T-helper 2 cell (primary cell): ENCODE measurements at places on chromosomes 13 and 19.

DNA sequence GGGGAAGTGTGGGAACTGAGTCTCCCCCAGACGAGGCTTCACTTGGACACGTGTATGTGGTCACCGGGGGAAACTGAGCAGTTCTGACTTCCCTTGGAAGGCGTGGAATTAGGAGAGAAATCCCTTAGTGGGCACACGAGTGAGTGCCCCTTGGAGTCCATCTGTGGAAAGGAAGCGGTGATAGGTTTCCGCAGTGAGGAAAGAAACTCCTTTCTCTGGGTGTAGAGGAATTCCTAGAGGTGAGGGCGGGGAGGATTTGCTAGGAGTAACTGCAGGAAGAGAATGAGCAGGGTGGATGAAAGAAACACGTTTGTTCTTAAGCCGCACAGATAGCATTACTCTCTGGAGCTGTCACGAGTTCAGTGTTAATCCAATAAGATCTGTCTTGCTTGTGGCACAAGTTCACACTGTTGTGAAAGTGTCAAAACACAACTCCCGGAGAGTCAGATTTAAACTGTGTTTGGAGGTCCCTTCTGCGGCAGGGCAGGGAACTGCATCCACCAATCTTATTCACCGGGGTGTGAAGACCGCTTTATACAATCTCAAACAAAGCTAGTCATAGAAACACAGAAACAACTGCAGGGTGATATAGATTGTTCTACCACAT, 1.2 kb downstream of the KL start:
- DNase-seq: no peak

GRCh38 chr13:33174931-33175330, 110.6 kb downstream of the STARD13 start:
- DNase-seq: no peak

DNA sequence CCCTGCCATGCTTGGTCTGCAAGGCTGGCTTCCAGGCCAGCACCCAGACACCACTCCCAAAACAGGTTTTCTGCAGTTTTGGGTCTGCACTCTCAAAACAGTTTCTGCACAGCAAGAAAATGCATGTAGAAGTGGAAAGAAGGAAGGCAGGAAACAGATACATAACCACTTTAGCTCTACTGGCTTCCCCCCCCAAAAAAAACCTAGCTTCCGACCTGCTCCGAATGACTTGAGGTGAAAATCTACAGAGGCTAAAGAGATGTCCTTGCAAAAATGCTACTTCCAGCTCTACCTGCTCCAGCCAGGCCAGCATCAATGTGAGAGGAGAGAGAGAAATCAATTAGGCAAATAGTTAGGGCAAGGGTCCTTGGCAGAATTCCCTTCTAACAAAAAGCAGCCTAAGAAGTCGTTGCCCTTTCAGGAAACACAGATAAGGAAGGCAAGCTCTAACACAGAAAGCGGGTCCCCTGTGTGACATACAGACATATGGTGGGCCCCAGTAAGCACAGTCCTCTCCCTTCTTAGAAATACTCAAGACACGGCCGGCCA, 3.4 kb downstream of the C19orf12 start:
- DNase-seq: no peak

DNA sequence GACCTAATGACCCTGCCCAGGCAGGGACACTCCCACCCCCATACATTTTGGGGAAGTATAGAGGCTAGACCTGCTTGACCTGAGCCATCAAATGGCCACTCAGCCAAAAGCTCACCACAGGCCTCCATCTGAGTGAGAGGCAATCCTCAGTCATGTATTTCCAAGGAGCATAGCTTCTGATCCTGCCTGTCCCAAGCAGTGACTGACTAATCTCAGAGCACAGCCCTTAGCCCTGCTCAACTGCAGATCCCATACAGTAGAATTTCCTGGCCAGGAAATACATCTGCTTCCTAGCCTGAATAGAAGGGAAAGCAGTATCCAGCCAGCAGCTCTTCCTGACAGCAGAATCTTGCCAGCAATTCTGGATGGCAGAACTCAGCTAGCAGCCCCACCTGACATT, 880.6 kb upstream of the GPC6 start:
- no peak for DNase-seq

DNA sequence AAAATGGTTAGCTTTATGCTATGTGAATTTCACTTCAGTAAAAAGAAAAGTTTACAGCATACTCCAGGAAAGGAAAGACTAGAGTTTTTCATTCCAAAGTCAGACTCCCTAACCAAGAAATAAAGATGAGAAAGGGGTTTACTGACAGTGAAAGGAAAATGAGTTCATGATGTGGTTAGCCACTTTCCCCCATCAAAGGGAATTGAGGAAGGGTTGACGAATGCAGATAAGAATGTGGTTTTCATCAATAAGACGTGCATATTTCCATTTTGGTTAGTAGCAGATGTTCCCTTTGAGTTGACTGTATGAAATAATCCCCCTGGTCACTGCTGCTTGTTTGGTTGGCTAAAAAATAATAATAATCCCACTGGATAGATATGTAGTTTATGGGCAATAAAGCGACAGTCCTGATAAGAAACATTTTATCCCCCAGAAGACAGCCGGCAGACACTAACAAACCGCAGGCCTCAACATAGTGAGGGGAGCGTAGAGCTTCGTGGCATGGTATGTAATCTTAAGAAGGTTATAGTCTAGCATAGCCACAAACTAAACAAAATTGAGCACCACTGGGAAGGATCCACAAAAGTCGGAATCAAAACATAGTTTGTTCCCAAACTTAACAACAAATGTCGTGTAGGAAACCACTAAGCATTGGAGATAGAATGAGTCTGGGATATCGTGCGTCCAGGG, 114.8 kb downstream of the COL4A2 start:
- peak; percentile 33 for DNase-seq

GRCh38 chr19:40134866-40135265, 44.1 kb upstream of the ZNF780A start:
- DNase-seq: no peak

DNA sequence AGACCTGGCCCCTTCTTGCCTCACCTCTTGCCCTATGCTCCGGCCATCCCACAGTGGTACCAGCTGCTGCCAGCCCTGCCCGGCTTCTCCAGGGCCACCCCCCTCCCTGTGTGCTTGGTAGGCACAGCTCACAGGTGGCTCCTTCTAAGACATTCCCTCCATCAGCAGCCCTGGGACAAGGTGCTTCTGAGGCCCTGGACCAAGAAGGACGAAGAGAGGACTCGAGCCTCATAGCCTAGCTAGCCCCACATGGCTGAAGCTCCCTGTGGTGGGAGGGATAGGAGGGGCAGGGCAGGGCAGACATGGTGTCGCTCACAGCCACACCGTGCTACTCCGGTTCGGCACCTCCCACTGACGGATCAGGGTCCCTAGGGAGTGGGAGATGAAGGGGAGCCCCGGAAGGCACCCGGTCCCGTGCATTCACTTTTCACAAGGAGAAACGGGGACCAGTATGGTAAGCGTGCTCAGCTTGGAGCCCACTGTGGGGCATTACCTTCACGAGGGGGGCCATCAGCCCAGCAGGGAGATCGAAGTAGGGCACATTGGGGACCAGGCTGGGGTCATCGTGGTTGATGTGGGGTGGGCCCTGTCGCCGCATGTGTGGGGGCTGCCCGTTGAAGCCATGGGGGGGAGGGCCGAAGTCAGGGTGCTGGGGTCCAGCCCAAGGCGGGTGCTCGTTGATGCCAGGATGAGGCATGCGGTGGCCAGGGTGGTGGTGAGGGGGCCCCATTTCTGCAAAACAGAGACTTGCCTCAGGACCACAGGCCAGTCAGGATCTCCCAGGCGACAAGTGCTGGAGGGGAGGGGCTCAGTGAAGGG, 19.5 kb downstream of the CHERP start:
- no peak for DNase-seq

DNA sequence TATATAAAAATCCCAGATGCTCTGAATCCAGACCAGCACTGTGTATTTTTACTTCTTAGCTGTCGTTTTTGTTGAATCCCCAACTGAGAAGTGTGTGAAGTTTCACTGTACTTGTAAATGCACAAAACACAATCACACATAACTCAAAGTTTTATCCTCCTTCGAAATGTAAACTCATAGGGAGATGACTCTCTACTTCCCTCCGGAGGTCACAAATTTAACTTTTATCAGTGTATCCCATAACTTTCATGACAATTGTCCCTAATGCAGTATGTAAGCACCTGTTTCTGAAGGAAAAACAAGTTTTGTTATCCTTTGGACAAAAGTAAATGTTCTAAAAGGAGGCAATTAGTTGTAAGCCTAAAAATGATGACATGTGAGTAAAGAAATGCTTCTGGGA, 665.0 kb upstream of the SLITRK6 start:
- DNase-seq: no peak

DNA sequence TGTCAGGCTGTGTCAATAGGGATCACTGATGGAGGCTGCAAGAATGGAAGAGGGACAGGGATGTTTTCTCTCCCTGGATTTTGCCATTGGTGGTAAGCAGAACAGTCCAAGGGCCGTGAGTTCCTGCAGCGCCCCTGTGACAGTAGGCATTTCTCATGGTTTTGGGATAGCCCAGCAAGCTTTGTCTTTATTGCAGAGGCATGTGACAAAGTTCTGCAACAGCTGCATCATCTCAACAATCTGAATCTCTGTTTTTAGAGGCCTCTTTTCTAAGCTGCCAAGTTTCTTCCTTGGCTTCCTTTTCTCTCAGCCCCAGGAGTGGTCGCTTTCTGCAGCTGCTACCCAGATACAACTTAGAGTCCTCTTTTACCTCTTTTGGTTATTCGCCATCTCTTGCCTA, 95.7 kb upstream of the TSHZ3 start:
- DNase-seq: no peak

DNA sequence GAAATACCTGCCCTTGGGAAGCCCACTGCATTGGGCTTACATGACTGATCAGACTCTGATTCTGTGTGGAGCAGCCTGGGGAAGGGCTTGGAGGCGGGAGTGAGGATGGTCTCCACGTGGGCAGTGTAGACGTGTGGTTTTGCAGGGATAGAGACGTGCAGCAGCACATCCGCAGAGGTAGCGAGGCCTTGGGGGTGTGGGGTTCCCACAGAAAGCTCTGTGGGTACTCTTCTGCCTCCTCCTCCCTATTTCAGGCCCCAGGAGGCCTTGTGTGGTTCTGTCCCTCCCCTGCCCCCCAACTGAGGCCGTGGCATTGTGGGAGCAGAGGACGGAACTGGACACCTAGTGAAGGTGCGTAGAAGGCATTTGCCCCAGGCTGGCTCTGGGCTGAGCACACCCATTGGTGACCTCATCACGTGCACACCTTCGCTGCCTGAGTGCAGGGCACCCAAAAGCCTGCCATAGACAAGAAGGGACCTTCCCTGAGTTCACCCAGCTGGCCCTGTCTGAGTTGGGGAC, 28.9 kb downstream of the PPP1R37 start:
- no peak for DNase-seq

DNA sequence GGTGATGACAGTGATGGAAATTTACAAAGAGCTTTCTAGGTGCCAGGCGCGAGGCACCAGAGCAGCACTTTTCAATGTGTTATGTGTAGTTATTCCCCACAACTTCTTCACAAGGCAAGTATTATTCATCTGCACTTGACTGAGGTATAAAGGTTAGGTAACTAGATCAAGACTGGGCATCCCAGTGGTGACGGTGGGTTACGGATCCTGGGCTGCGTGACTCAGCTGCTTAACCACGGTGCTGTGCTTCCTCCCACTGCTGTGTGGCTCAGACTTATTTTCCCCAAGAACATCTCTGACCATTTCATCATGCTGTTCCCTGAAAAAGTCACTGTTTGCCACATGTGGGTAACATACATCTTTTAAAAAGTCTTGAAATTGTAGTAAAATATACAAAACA, 19.3 kb downstream of the EDDM13 start:
- no peak for DNase-seq

DNA sequence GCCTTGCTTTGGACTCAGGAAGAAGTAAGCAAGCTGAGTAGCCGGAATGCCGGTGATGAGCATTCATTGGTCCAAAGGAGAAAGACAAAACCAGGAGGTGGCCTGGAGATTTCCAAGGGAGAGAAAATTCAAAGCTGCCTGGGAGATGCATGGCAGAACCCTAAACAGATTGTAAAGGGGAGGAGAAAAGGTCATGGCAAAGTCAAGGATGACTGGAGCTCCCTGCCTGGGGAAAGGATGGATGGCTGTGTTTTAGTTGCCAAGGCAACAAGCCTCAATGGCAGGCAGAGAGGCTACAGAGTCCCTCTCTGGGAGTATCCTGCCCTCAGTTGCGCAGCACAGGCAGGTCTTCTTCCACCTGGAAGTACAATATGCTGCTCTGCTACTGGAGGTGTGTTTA, 134.0 kb downstream of the ENOX1 start:
- no peak for DNase-seq

DNA sequence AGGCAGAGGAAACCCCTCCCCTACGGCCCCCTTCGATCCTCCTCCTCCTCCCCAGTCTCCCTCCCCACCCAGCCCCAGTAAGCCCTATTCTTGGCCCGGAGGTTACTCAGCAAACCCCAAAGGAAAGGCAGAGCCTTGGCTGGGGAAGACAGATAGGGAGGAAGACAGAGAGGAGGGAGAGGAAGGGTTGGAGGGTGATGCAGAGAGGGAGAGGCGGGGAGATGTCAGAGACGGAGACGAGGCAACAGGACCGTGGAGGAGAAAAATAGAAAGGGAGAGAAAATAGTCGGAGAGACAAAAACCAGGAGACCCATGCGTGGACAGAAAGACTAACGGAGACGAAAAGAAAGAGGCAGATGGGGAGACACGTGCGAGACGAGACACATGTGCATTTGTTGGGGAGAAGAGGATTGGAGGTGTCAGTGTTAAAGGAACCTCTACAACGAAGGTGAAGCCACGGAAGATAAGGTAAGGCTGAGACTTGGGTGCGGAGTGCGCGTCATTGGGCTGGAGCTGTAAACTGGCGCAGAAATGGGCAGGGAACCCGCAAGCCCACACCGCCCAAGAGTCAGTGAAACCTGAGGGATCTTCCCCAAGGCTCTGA, 2.9 kb downstream of the TGFB1 start:
- DNase-seq: no peak

- DNase-seq: no peak
Measured at GRCh38 chr13:95456815-95457214, 95.7 kb upstream of the CLDN10 start.

DNA sequence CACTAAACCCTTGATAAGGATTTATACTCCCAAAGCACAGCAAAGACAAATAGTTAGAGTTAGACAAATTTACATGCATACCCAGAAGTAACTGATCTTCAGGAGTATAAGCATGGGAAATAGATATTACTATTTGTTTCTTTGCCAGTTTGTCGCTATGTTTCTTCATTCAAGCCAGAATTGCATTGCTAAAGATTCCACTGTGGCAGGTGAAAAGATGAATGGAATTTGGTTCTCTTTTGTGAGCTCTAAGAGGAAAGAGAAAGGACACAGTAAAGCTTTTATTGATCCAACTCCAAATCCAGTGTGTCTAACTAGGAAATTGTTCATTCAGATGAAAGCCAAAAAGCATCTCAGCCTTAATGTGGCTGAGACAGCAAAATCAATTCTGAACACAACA, 292.3 kb upstream of the SPRY2 start:
- DNase-seq: no peak

DNA sequence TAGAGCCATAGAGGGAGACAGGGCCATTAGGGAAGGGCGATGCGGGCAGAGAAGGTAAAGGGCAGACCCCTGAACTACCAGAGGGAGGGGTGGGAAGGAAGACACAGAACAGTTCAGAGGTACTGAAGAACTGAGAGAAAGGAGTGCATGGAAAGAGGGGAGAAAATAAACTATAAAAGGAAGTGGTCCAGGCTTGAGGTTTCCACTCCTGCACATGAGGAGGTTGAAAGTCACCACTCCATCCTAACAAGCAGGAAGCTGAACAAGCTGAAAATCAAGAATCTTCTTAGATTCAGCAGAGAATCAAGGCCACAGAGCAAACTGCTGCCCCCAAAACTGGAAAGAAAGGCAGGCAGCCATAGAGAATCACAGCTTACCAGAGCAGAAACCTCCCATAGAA, 45.1 kb downstream of the MIPEP start:
- peak; percentile 30 for DNase-seq
